Non-pigmented ciliary epithelial cell (primary cell): ENCODE measurements at places on chromosomes 16 and 17.

- DNase-seq: no peak
These were observed 78.5 kb downstream of the RAB11FIP4 start for GRCh38 chr17:31469959-31470358.

DNA sequence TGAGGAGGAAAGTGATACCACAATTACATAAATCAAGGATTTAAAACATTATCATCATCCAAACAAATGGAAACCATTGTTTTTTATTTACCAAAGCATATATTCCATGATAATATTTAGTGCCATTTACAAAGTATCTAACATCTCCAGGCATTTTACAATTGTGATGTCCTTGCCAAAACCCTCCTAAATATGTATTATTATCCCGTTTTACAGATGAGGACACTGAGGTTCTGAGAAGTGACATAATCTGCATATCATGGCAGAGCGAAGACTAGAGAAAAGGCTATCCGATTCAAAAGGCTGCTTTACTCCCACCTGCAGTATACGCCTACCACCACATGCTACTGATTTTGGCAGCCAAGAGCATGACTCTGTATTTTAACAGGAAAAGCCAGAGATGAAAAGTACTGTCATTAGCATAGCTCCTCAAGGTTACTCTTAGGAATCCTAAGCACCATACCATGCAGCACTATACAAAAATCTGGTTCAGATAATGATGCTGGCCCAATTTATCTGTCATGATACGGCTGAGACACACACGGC, 301.4 kb downstream of the CA10 start:
- DNase-seq: no peak

- DNase-seq: no peak
These were observed 1.7 kb upstream of the NLRP1 start for GRCh38 chr17:5585836-5586521.

DNA sequence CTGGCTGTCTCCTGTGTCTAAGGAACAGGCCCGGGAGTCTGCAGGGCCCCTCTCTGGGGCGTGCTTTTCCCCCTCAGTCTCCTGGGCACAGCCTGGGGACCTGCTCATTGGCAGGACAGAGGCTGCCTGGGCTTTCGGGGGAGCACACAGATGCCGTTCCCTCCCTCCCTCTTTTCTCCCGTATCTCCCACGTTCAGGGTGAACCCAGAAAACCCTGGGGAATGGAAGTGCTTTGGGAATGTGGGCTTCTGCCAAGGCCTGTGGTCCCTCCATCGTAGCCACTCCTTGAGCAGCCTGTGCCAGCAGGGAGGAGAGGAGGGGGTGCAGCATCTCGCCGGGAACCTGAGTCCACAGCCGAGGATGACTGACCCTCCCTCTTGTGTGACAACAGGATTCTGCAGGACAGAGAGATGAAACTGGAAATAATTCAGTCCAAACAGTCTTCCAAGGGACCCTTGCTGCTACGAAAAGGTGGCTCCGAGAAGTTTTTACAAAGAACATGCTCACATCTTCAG, 52.0 kb downstream of the RNF213 start:
- no peak for DNase-seq

GRCh38 chr16:74736531-74737157, 36.0 kb upstream of the MLKL start:
- DNase-seq: no peak

DNA sequence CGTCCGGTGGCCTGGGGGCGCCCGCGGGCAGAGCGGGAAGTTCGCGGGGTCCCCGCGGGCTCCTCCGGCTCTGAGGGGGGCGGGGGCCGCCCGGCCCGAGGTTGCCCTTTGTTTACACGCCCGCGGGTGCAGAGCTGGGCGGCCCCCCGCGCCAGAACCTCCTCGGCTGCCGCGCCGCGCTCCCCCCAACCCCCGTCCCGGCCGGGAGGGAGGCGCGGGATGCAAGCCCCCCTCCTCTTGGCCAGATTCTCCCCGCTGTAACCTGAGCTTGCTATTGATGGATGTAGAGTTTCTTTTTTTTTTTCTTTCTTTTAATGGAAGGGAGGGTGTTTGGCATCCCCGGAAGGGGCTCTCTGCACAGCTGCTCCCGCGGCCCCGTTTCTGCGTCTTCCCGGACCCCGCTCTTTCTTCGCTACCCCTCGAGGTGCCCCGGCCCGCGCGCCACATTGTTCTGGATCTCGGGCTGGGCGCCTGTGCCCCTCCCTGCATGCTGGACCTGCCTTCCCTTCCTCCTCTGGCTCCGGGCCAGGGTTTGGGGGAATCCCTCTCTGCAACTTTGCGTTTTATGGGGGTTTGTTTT, 646 bp downstream of the CBX2 start:
- no peak for DNase-seq

DNA sequence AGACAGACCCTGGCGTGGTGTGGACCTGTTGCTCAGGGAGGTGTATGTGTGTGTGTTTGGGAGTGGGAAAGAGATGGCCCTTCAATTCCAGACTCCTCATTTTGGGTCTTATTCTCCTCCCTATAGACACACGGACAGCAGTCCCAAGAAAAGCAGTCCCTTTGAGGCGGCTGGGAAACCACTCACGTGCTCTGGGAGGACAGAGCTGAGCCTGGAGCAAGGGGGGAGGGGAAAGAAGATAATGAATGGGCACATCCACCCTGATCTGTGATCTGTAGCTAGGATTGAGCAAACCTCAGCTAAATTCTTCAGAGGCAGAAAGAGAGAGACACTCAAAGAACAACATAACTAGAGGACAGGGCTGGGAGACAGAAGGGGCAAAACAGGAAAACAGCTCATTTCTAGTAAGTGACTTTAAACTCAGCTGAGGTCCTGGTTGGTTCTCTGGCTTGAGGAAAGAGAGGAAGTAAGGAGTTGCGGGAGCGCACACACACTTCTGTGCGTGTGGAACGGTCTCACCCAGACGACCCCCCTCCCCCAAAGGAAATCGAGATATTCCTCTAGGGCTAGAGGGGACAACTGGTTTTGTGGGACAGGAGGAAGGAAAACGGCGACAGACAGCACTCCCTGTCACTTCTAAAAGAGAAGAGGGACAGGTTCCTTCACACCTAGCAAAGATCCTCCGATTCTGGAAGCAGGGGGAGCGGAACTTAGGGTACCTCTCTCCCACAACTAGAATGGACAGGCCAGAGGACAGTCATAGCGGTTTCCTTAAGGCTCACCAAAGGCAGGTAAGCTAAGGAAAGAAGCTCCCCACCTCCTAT, 658 bp downstream of the RAB5C start:
- no peak for DNase-seq

GRCh38 chr16:47320546-47321310, 140.1 kb downstream of the ITFG1 start:
- no peak for DNase-seq

DNA sequence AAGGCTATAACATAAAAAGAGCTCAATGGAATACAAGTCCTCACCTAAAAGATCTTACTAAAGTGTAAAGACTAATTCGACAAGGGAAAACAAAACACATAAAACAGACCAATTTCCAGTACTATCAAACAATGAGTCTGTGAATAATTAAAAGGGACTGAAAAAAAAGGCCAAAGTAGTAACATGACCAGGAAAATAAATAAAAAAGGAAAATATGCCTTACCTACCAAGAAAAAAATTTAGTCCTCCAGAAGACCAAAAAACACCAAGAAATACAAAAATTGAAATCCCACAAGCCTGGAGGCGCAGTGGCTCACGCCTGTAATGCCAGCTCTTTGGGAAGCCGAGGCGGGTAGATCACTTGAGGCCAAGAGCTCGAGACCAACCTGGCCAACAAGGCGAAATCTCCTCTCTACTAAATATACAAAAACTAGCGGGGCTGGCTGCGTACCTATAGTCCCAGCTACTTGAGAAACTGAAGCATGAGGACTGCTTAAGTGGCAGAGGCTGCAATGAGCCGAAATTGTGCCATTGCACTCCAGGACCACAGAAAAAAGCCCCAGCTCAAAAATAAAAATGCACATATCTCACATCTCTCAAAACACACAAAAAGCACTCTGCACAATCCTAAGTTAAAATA, 60.8 kb downstream of the TEX14 start:
- no peak for DNase-seq

GRCh38 chr16:56776562-56776961, 46.6 kb downstream of the NUP93 start:
- DNase-seq: no peak

DNA sequence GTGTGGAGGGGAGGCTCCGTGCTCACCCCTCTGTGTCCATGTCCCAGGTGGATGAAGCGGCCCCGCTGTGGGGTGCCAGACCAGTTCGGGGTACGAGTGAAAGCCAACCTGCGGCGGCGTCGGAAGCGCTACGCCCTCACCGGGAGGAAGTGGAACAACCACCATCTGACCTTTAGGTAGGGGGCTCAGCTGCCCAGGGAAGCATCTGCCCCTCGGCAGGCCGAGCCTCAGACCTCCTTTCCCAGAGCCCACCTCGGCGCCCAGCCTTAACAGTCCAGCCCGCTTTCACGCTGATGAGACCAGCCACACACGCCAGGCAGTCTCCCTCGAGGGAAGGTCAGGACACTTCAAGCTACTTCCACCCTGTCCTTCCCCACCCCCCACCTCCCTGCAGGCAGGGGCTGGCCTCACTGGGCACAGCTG, 12.7 kb downstream of the MMP15 start:
- DNase-seq: no peak

DNA sequence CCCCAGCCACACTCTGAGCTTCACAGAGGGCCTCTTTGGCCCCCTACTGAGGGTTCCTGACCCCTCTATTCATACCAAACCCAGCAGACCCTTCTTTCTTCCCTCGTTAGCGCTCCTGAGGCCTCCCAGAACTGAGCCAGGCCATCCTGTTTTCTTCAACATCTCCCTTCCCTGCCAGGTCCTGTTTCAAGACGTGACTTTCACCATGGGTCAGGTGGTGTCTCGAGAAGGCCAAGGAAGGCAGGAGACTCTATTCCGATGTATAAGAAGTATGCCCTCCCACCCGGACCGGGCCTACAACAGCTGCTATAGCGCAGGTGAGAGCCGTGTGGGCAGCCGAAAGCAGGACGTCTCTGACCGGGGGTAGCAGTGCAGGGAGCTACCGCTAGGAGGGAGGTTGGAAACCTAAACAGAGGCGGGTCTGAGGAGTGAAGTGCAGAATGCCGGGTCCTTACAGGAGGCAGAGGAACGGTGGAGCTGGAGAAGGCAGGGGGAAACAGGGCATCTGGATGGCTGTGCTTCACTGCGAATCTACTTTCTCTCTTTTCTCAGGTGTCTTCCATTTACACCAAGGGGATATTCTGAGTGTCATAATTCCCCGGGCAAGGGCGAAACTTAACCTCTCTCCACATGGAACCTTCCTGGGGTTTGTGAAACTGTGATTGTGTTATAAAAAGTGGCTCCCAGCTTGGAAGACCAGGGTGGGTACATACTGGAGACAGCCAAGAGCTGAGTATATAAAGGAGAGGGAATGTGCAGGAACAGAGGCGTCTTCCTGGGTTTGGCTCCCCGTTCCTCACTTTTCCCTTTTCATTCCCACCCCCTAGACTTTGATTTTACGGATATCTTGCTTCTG, 1.3 kb upstream of the SENP3 start:
- no peak for DNase-seq

- DNase-seq: no peak
These were observed 36.0 kb downstream of the OSBPL7 start for GRCh38 chr17:47785538-47786123.

- DNase-seq: no peak
These were observed 50.7 kb downstream of the GNA13 start for GRCh38 chr17:65005858-65006257.

GRCh38 chr16:66510711-66511601, 39.0 kb downstream of the TK2 start:
- no peak for DNase-seq

DNA sequence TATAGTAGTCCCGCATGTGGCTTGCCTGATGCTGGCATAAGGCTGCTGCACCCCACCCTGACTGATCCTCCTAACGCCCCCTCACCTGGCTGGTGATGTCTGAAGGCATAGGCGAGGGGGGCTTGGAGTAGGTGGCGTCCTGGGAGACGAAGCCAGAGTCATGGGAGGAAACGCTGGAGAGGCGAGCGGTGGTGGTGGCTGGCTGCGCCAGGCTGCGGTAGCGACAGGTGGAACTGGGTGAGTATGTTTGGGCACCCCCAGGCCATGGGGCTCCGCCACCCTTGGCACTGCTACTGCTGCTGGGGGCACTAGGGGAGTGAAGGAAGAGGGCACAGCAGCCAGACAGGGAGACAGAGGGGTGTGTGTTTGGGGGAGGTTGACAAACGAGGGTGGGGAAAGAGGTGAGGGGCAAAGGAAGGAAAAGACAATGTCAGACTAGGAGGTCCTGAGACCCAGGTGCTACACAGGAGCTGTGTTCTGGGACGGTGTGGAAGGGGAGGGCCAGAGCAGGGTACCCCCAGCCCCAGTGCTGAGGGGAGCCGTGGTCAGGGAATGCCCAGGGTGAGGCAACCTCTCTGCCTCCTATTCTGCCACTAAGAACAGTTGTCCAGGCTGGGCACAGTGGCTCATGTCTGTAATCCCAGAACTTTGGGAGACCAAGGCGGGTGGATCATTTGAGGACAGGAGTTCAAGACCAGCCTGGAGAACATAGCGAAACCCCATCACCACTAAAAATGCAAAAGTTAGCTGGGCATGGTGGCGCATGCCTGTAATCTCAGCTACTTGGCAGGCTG, 11.4 kb downstream of the MTSS2 start:
- DNase-seq: no peak

- no peak for DNase-seq
These were observed 11.1 kb downstream of the ITFG1 start for GRCh38 chr16:47449788-47450187.

GRCh38 chr16:21590796-21591195, 8.6 kb upstream of the METTL9 start:
- DNase-seq: no peak

GRCh38 chr16:88831838-88832237, 20.1 kb upstream of the APRT start:
- no peak for DNase-seq

DNA sequence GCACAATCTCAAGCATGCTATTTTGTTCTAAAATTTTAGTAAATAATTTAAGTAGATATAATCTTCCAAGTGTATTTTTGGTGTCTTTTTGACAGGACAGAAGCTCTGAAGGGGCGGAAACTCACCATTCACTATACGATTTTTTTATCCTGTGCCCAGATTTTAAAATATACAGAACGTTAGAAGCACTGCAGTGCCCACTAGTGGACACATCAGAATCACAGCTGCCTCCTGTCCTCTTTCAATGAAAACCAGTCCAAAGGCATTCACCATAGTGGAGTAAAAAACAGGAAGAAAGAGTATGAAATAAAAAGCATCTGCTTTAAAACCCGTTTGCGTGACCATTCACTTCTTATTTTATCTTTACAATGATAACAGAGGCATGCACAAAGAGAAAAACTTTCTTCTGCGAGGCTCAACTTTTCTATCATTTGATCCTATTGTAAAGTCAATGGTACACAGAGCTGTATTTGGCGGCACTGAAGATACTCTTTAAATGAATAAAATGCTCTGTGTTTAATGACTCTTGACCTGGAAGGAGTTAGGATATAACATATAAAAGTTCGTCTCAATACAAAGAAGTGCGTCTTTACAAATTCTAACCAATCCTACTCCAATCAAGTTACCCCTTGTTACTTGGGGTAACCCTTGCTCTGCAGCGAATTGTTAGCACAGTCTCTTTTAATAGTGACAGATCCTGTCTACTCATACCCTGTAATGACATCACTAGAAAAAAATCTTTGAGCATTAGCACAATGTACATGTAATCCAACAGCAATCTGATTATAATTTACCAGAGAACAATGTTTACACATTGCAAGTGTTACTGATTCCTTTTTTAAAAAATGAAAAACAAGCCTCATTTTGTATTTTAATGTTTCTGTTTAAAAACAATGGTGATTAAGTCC, 339.8 kb upstream of the PSMD7 start:
- peak; percentile 32 for DNase-seq

GRCh38 chr17:1870592-1870991, 40.8 kb downstream of the RPA1 start:
- peak; percentile 6 for DNase-seq
